Cardiac muscle cell (in vitro differentiated cells and primary cell): ENCODE measurements at places on chromosomes 16 and 17.
A peak's percentile ranks its signal among the peaks of the same experiment; 100 is the strongest.

GRCh38 chr16:58110571-58111301, 18.4 kb downstream of the CFAP20 start:
- DNase-seq: peak; percentile 43
- no peaks in the 10 kb centered on the region for H3K27me3 ChIP-seq
- no peak overlapping the region for H3K4me3 ChIP-seq
- H3K4me1 ChIP-seq: peaks cover 39% of the 10 kb centered on the region

DNA sequence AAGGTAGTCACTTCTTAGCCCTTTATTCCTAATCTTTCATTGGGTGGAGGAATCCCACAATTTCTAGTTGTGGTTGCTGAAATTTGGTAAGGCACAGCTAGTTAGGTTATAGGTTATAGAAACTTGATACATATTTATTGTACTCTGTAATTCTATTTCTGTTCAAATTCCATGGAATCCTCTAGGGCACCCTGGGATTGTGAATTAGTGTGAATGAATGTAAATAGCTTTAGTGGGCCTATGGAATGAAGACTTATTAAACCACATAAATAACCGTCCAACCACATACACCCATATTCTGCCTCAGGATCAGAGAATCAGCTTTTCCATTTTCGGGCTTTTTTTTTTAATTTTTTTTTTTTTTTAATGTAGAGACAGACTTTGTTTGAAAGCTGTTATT, 9.2 kb downstream of the TANC2 start:
- no peaks in the 10 kb centered on the region for H3K27me3 ChIP-seq
- no peak for DNase-seq
- H3K27ac ChIP-seq: no peak overlapping the region
- H3K4me1 ChIP-seq: peaks cover 3% of the 10 kb centered on the region
- no peak overlapping the region for H3K4me3 ChIP-seq

GRCh38 chr17:72392056-72393010, 271.5 kb downstream of the SOX9 start:
- no peaks in the 10 kb centered on the region for H3K36me3 ChIP-seq
- peak; percentile 85 for DNase-seq
- no peaks in the 10 kb centered on the region for H3K4me1 ChIP-seq
- H3K4me3 ChIP-seq: no peak overlapping the region
- peaks cover 3% of the 10 kb centered on the region for H3K27me3 ChIP-seq

DNA sequence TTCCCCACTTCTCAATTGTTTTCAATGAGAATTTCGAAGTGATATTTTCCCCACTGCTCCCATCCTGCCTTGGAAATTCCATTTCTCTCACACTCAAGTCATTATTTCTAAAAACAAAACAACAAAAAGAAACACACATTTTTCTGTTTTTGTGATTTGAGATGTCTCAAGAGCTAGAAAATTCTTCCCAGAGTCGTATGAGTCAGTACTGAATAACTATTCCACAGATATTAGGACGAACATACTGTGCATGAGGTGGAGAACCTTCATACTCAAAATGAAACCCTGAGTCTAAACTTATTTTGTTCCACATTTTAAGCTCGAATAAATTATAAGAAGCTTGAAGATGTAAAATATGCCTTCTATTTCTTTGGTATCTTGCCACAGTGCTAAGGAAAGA, 204.6 kb downstream of the SLC39A11 start:
- H3K4me3 ChIP-seq: no peak overlapping the region
- H3K36me3 ChIP-seq: no peaks in the 10 kb centered on the region
- H3K4me1 ChIP-seq: peaks cover 6% of the 10 kb centered on the region
- no peak overlapping the region for H3K27ac ChIP-seq
- no peaks in the 10 kb centered on the region for H3K27me3 ChIP-seq

DNA sequence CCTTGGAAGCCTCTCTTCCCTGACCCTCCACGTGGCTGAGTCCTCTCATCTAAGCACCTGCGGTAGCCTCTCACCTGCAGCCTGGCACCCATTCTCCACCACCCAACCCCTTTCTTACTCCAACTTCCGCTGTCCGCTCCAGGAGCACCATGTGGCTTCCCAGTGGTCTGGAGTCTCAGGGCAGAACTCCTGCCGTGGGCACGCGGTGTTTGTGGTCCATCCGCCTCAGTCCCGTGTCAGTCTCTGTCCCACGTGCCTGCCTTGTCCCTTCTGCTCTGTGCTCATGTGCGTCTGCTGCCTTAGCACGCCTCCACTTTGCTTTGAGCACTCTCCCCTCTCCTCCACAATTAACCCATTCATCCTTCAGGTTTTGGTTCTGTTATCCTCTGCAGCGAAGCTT, 49.7 kb downstream of the KATNIP start:
- H3K27me3 ChIP-seq: no peaks in the 10 kb centered on the region
- H3K4me1 ChIP-seq: peaks cover 41% of the 10 kb centered on the region
- no peaks in the 10 kb centered on the region for H3K36me3 ChIP-seq
- H3K4me3 ChIP-seq: no peak overlapping the region
- H3K27ac ChIP-seq: peak overlapping the region; percentile 51

DNA sequence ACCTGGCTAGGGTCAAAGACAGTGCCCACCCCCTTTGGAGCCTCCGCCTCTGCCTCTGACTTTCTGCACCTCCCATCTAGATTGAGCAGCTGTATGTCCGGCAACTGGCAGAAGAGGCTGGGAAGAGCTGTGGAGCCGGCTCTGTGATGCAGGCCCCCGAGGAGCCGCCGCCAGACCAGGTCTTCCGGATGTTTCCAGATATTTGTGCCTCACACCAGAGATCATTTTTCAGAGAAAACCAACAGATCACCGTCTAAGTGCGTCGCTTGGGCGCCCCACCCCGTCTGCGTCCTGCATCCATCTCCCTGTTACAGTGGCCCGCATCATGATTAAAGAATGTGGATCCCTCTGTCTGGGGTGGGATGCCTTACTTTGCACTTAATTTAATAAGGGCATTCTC, 22.1 kb downstream of the IRF8 start:
- no peak for DNase-seq
- no peaks in the 10 kb centered on the region for H3K36me3 ChIP-seq
- peaks cover 7% of the 10 kb centered on the region for H3K4me1 ChIP-seq
- no peaks in the 10 kb centered on the region for H3K27me3 ChIP-seq
- no peak overlapping the region for H3K27ac ChIP-seq
- no peak overlapping the region for H3K4me3 ChIP-seq

DNA sequence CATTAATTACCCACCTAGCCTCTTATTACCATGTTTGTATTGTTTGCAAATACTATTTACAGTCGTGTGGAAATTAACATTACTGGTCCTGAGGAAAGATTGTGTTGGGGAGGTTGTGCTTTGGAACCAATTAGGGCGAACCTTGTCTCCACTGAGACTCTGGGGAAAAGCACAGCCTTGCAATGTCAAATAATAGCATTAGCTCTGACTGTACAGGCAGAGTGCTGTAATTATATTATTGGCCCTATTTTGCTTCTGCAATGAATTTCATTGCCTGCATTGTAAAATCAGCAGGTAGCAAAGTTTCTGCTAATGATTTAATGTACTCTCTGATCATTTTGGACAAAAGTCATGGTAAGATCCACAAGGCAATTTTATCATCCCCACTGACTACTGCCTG, 97.0 kb downstream of the WWOX start:
- H3K4me1 ChIP-seq: peaks cover 4% of the 10 kb centered on the region
- no peaks in the 10 kb centered on the region for H3K36me3 ChIP-seq
- H3K4me3 ChIP-seq: no peak overlapping the region
- H3K27ac ChIP-seq: no peak overlapping the region
- no peaks in the 10 kb centered on the region for H3K27me3 ChIP-seq

DNA sequence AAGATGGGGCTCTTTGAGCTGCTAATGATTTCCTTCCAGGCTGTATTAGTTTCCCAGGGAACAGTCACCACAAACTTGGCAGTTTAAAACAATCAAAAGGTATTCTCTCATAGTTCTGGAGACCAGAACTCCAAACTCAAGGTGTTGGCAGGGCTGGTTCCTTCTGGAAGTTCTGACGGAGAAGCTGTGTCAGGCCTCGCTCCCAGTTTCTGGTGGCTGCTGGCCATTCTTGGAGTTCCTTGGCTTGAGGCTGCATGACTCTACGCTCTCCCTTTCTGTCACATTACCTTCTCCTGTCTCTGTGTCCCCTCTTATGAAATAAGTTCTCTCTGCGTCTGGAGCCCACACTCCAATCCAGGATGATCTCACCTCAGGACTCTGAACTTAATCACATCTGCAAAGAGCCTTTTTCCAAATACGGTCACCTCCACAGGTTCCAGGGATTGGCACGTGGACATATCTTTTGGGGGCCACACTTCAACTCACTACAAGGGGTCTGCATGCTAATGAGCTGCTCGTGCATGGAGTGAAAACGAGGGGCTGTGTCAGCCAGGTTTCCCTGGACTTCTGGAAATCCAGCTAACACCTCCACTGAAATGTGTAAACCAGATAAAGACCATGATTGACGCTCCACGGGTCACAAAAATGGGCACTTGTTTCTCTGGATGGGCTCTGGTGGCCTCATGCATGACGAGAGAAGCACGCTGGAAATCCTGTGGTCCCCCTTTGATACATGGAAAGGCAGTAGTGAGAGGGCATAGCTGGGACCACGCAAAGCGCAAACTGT, 78.3 kb downstream of the DYNLRB2 start:
- no peak overlapping the region for H3K27ac ChIP-seq
- no peak for DNase-seq
- H3K27me3 ChIP-seq: no peaks in the 10 kb centered on the region
- H3K4me1 ChIP-seq: no peaks in the 10 kb centered on the region

DNA sequence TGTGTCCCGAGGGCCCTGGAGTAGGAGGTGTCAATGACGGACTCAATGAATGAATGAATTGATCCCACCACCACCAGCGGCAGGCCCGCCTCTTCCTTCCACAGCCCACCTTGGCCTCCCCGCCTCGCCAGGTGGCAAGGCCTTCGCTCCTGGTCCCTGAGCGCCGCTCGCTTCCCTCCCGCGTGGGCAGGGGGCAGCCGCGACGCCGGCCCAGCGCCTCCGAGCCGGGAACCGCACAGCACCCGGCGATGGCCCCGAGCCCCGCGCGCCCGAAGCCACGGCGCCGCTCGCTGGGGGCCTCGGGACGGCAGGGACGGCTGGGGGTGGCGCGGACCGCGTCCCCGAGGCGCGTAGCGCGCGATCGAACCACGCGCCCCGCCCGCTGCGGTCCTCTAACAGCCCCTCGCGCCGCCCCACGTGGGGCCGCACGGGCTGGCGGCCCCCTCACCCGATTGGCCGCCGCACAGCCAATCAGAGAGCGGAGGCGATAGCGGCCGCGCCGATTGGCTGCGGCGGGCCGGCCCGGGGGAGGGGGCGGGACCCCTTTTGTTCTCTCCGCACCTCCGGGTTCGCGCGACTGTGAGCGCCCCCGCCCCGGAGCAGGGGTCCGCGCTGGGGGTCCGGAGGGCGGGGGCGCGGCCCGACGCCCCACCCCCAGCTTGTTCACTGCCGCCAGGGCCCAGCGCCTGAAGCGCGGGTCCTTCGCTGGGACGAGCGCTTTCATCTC, 31.4 kb downstream of the ACTG1 start:
- peak overlapping the region; percentile 17 for H3K4me3 ChIP-seq
- no peak overlapping the region for H3K27ac ChIP-seq
- H3K4me1 ChIP-seq: peaks cover 31% of the 10 kb centered on the region
- peak; percentile 81 for DNase-seq
- H3K36me3 ChIP-seq: no peaks in the 10 kb centered on the region

DNA sequence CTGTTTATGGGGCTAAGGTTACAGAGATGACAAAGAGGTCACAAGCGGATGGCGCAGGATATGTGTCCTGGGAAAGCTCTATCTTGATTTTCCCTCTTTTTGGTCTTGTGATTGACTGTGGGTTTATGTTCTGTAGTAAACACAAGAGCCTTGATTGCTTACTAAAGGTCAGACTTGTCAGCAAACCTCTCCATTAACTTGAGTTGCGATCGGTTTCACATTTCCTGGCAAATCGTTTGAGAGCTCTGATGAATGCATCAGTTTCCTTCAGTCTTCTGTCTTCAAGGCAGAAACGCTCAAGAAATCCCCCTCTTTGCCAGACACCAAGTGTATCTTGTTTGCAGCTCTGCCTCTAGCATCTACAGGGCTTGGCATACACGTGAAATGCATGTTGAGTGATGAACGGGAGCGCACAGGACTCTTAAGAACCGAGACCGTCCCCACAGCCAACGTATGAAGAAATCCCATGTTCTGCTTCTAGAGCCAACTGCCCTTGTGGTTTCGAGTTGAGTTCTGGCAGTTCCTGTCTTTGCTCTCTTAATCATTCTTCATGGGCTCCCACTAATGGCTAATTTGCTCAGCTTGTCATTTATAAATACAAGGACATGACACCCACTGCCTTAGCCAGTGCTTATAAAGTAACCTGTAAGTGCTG, 143.3 kb downstream of the PITPNC1 start:
- H3K27ac ChIP-seq: no peak overlapping the region
- no peaks in the 10 kb centered on the region for H3K27me3 ChIP-seq
- peaks cover 17% of the 10 kb centered on the region for H3K4me1 ChIP-seq
- no peak for DNase-seq

GRCh38 chr17:13492737-13493122, 109.0 kb downstream of the HS3ST3A1 start:
- no peak for DNase-seq
- no peaks in the 10 kb centered on the region for H3K27me3 ChIP-seq
- H3K36me3 ChIP-seq: no peaks in the 10 kb centered on the region
- H3K4me1 ChIP-seq: no peaks in the 10 kb centered on the region

DNA sequence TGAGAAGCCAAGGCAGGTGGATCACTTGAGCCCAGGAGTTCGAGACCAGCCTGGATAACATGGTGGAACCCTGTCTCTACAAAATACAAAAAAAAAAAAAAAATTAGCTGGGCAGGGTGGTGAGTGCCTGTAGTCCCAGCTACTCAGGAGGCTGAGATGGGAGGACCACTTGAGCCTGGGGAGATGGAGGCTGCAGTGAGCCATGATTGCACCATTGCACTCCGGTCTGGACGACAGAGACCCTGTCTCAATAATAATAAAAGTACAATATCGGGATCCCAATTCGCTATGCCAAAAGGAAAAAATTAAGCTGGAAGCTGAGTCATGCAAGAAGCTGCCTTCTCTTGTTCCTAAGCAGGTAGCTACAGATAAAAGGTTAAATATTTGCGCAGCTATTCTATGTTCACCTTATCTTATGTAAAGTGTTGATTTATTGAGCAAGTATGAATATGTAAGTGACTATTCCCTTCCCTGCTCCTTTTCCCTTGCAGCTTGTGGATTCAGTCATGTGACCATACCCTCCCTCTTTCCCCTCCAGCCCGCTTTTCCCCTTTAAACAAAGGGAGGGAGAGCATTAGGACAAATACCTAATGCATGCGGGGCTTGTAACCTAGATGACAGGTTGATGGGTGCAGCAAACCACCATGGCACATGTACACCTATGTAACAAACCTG, 112.0 kb downstream of the LITAF start:
- H3K27ac ChIP-seq: no peak overlapping the region
- no peaks in the 10 kb centered on the region for H3K4me1 ChIP-seq
- no peaks in the 10 kb centered on the region for H3K36me3 ChIP-seq
- no peaks in the 10 kb centered on the region for H3K27me3 ChIP-seq
- no peak overlapping the region for H3K4me3 ChIP-seq

GRCh38 chr17:80819422-80820164, 172.0 kb upstream of the CHMP6 start:
- no peaks in the 10 kb centered on the region for H3K4me1 ChIP-seq
- peaks cover 4% of the 10 kb centered on the region for H3K36me3 ChIP-seq
- no peak for DNase-seq
- H3K27ac ChIP-seq: no peak overlapping the region
- H3K4me3 ChIP-seq: no peak overlapping the region

- H3K4me3 ChIP-seq: no peak overlapping the region
- DNase-seq: peak; percentile 34
- H3K27me3 ChIP-seq: peaks cover 6% of the 10 kb centered on the region
- H3K27ac ChIP-seq: no peak overlapping the region
- no peaks in the 10 kb centered on the region for H3K36me3 ChIP-seq
Observed at GRCh38 chr16:31696968-31697743, 169.5 kb downstream of the AHSP start.

- DNase-seq: no peak
- H3K4me3 ChIP-seq: no peak overlapping the region
- H3K27ac ChIP-seq: no peak overlapping the region
- no peaks in the 10 kb centered on the region for H3K27me3 ChIP-seq
Observed at GRCh38 chr16:72995151-72995881, 52.6 kb downstream of the ZFHX3 start.
